ENCODE measurements at places on chromosomes 7 and 10.
A peak's percentile ranks its signal among the peaks of the same experiment; 100 is the strongest.

DNA sequence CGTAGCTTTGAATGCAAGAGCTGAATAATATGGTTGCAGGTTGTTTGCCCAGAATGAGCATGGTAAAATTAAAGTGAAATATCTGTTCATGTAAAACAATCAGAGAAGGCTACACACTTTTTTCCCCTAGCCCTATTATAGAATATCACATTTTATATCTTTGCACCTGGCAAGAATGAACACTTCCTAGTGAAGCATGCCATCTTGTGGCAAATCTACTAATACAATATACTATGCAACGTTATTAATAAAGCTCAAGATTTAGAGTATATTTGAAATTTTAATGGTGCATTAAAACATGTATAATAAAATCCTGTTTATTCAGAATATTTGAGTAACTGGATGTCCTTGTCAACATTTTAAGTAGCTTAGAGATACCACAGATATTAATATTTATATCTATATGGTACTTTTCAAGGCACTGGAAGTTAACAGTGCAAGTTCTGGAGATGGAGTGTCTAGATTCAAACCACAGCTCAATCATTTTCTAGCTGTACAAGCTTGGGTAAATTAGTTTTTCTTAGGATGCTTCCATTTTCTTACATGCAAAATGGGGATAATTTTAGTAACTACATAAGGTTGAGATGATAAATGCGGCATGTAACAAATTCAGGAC lies 643.1 kb upstream of the SEMA3D start:
- DNase-seq: peak; percentile 79

DNA sequence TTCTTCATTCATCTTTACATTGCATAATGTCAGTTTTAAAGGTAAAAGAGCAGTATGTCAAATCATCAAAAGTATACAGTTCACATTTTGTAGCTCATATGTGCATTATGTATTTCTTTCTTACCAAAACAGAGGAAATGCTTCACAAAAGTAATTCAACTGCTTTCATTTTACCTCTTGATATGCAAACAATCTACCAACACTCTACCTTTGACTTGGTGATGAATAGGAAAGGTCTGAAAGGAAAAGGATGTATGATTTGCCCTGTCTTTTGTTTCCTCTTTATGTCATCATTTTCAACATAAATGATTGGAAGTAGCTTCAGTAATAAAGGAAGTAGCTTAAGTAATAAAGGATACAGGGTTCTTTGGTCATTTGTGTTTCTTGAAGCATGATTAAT lies 846.7 kb downstream of the NXPH1 start:
- DNase-seq: no peak

DNA sequence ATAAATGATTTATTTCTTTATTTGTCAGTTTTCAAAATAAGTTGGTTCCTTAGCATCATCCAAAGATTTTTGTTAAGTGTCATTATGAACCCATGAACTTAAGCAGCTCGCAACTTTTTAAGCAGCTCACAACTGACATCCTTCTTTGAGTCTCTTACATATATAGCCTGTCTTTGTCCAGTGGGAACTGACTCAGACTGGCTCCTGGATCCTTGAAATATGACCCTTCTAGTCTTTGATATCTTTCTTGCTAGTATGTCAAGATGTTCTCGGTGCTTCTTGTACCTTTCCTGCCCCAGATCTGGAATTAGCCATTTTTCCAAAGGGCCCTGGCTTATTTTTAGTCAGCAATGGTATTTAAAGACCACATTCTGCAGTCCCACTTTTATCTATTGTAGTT lies 53.9 kb upstream of the ARID5B start:
- DNase-seq: no peak

GRCh38 chr7:5441840-5442503 lies 18.3 kb upstream of the TNRC18 start:
- no peak for DNase-seq
